Stimulated activated CD4-positive, alpha-beta T cell treated with anti-CD3 and anti-CD28 coated beads, Interleukin-1b, Interleukin-23, amount 100 ng/mL, for 1 hour (primary cell): ENCODE measurements at places on chromosomes 11 and 22.

GRCh38 chr11:104120493-104121137, 43.3 kb downstream of the PDGFD start:
- DNase-seq, result no peak

DNA sequence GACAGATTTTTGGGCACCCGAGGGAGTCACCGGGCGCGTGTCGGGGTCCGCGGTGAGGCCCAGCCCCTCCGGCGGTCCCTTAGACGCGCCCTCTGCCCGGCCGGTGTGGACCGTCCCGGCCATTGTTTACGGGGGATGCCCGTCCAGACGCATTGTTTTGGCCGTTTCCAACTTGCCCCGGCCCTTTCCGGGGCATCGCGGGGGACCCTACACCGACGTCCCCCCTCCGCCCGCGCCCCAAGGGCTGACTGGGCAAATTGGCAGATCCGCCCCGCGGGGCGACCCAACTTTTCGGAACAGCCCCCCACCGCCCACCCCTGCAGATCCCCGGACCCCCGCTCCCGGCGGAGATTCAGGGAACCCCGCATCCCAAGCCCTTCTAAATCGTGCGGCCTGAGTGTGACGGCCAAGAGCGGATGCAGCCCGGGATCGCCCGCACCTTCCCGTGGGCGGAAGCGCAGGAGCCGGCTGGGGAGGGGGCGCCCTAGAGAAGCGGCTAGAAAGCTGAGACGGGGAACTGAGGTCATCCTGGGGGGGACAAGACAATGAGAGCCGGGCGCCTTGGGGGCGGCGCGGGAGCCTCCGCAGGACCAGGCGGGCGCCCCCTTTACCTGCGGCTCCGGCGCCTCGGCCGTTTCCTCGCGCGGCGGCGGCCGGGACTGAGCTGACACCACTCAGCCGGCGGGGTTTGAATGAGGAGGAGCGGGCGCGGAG, 17.1 kb upstream of the CCT8L2 start:
- DNase-seq, result no peak

DNA sequence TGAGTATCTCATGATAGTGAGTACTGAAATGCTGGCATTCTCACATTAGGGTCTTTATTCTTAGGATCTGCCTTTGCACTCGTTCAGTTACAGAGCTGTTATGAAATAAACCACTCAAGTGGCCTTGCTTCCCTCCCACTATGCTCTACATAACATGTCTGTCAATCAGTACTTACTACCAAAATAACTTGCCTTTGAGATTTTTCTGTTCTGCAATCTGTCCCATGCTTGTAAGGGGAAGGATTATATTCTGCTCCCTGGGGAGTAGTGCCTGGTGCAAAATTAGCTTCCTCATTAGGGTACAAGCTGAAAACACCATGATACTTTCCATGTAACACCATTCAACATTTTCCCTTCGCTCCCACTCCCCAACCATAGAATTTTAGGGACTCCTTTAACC, 1.9 kb upstream of the GRAP2 start:
- no peak for DNase-seq

GRCh38 chr22:46845296-46846149, 83.1 kb downstream of the TBC1D22A start:
- DNase-seq, result no peak

DNA sequence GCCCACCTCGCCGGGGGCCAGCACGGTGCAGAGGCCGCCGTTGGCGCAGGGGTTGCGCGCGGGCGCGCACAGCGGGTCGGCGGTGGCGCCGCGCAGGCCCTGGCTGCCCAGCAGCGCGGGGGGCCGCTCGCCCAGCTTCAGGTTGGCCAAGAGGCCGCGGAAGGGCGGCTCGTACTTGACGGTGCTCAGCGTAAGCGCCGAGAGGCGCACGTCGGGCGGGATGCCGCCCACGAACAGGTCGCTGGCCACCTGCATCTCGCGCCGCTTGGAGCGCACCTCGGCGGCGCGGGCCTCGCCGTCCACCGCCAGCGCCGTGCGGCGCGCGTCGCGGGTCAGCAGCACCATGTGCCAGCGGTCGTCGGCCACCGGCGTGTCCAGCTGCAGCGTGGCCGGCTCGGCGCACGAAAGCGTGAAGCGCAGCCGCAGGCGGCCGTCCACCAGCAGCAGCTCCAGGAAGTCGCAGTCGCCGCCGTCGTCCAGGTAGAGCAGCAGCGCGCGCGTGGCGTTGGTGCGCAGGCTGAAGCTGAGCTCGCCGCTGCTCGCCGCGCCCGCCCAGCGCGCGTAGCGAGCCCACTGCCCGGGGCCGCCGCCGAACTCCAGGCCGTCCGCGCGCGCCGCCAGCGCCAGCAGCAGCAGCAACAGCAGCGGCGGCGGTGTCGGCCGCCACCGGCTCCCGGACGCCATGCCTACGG, 9.8 kb downstream of the NRXN2 start:
- DNase-seq, result no peak

- DNase-seq, result no peak
Measured at GRCh38 chr11:20669820-20670684, 666 bp downstream of the NELL1 start.

DNA sequence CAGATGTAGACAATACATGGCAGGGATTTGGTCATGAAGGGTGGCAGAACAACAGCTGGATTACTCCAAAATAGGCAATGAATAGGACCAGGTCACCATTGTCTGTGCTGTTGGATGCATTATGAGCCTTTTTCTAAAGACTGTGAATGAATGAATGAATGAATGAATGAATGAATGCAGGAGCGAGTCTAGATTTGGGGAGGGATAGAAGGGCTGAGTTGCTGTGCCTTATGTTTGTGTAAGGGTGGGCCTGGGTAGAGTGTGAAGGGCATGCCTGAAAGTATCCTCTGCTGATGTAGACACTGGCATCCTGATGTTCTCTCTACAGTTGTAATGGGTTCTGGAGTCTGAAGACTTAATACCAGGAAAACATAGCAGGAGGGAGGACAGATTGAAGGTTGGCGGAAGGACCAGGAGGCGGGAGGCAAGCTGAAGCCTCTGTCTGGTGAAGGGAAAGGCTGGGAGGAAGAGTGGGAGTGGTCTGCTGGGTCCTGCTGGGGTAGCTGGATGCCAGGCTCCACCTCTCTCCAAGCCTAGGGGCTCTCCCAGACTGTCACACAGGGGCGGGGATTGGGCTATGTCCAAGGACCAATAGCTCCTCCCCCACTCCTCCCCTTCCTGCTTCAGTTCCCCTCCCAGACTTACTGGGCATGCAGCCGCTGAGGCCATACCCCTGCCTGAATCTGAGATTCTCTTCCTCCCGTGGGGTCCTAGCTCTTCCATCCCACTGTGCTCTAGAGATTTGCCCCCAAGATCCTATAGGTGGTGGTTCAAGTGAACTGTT, 4.8 kb downstream of the TRIM3 start:
- no peak for DNase-seq

DNA sequence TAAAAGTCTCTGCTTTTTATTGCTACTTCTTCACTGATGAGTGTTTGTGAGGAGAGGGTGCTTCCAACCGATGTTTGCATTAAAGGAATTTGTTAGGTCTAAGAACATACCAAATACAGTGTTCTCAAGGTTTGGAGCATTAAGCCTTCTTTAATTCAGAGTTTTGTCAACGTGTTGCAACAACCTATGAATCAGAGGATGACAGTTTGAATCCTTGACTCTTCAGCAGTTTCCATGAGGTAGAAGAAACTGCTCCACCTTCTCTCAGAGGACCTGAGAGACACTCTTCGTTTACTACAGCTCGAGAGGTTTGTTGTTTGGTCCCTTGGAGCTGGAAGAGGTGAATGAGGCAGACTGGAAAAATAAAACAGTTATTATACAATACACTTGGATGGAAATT, 55.7 kb downstream of the NCAM1 start:
- no peak for DNase-seq

- no peak for DNase-seq
Measured at GRCh38 chr22:33025675-33026074, 32.5 kb downstream of the SYN3 start.

DNA sequence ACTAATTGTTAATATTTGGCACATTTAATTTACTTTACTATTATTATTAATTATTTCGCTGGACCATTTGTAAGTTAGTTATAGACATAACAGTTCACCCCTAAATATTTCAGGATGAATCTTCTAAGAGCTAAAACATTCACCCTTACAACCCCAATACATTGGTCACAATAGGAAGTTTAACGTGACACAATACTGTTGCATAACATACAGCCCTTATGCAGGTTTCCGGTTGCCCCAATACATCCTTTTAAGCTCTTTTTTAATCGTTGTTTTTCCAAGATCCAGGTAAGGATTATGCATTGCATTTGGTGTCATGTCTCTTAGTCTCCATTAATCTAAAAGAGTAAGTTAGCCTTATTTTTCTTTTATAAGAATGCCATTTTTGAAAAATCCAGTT, 71.2 kb downstream of the HSD17B12 start:
- DNase-seq, result no peak

- no peak for DNase-seq
Measured at GRCh38 chr22:35301372-35301874, 1.7 kb downstream of the TOM1 start.

- DNase-seq, result no peak
Measured at GRCh38 chr22:41074466-41074865, 17.9 kb upstream of the EP300 start.

GRCh38 chr11:63583357-63583677, 20.1 kb upstream of the PLAAT2 start:
- no peak for DNase-seq

- DNase-seq, result no peak
Measured at GRCh38 chr11:95256321-95256779, 25.3 kb upstream of the SESN3 start.

- DNase-seq, result no peak
Measured at GRCh38 chr11:100760744-100761143, 73.7 kb downstream of the ARHGAP42 start.

- no peak for DNase-seq
Measured at GRCh38 chr22:49770547-49771265, 57.0 kb downstream of the BRD1 start.

DNA sequence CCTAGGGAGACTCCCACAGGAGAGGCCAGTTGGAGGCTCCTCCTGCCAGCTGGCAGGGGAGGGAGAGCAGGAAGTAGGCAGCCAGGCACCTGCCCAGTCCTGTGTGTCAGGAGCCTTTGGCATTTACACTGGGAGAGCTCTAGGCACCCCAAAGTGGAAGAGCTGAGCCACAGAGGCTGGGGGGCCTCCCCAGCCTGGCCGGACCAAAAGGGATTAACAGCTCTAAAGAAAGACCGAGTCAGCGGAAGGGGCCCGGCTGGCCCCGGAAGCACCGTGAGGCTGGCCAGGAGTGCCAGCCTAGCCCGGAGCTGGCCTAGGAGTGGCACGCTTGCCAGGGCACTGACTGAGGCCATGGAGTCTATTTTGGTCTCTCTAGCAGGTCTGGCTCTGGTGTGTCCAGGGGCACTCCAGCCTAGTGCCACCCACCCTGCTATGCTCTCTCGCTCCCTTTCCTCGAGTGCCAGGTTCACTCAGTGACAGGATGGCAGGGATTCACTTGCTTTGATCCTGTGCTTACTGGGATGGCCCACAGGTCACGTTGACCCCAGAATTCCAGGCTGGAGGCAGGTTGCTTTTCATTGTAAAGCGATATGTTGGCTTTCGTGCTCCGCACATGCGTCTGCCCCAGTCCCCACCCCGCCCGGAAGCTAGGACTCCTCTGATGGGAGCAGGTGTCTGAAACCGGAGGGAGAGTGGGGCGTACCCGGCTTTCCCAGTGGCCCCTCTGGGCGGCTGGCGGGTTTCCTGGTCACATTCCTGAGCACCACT, 3.3 kb upstream of the KMT5B start:
- DNase-seq, result no peak

DNA sequence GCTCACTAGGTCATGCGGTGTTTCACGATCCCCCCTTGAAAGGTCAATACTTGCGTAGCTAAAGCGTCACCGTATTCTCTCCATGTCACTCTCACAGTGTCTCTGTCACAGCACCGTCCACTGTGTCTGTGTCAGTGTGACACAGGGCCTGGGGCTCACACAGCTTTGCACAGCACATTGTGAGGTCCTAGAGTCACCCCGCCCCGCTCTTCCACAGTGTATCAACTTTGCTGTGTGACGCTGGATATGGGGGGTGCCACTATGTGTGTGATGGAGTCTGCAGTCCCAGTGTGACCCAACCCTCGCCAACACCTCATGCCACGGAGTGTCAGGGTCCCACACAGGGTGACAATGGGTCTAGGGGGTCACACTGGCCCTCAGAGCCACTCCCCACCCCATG, 583 bp downstream of the P4HA3 start:
- no peak for DNase-seq

DNA sequence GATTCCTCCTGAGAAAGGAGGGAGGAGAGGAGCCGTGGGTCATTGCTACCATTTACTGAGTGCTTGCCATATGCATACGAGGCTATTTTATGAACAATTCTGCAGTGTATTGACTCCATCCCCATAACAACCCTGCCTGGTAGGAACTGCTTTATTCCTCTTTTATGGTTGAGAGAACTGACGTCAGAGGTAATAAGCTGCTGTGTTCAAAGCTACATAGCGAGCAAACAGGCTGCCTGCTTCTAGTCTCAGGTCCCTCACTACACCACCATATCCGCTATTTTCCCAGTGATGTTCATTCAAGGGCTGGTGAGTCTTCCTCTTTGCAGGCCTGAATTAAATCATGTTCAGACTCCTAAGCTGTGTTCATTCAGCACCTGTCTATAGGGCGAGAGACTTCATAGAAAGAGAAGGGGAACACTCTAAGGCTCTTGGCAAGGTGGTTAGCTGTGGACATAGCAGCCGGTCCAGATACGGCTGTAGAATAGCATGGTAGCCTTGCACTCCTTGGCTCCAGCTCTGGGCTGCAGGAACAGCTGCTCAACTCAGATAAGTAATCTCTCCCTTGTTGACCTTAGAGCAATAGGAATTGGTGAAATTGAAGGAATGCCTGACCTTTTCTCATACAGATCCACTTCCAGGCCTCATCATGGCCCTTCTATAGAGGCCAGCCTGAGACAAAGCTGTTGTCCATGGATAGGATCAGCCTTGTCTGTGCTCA, 82.6 kb downstream of the MICAL2 start:
- no peak for DNase-seq
